ENCODE measurements at places on chromosomes 6 and 20.

DNA sequence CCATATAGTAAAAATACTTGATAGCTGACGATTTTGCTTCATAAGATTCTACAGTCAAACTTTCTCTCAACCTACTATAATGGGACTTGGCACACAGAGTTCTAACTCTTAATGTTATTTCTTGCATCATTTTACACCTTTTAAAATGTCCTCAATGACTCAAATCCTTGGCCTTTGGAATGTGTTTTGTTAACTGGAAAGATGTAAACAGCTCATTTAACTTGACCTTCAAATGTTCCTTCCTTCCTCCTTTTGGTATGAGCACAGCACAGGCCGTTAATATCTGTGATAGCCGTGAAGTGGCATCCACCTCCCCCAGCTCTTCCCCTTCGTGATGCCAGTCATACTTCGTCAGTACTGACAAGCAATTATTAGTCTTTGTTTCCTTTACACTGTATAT, 972.0 kb upstream of the CITED2 start:
- no peak for DNase-seq

DNA sequence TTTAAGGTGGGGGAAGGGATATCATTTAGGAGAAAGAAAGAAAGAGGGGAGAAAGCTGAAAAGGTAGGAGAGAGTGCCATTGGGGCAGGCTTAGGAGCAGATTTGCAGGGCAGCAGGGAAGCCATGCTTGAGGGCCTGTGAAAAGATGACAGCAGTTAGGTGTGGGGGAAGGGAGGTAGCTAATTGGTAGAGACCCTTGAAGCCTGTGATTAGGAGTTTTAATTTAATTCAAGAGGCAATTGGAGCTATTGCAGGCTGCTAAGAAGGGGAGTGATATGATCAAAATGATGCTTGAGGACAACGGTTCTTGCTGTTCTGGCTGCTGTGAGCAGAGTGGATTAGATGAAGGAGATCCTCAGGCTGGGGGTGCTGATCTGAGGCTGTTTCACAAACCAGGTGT, 24.5 kb upstream of the SEC63 start:
- DNase-seq: no peak

- no peak for DNase-seq
These were observed 9.3 kb upstream of the DTD1 start for GRCh38 chr20:18578581-18578980.

DNA sequence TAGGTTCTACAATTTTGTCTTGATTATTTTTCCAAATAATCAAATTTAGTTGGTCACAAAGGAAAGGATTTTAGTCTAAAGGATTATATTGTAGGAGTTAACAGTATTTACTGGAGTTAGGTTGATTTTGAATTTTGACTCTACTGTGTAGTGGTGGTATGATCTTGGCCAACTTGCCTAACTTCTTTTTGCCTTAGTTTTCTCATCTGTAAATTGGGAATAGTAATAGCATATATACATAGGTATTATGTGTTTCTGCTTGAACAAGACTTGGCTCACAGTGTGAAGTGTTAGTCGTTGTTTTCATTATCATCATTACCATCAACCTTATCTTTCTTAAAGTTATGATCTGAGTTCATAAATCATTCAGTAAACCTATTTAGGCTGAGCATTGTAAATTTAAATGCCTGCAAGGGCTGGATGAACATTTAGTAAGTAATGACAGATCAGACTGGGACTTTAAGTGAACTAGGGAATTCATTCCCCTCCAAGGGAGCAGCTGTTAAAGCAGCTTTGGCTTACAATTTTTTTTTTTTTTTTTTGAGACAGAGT, 11.2 kb downstream of the ITCH start:
- no peak for DNase-seq

DNA sequence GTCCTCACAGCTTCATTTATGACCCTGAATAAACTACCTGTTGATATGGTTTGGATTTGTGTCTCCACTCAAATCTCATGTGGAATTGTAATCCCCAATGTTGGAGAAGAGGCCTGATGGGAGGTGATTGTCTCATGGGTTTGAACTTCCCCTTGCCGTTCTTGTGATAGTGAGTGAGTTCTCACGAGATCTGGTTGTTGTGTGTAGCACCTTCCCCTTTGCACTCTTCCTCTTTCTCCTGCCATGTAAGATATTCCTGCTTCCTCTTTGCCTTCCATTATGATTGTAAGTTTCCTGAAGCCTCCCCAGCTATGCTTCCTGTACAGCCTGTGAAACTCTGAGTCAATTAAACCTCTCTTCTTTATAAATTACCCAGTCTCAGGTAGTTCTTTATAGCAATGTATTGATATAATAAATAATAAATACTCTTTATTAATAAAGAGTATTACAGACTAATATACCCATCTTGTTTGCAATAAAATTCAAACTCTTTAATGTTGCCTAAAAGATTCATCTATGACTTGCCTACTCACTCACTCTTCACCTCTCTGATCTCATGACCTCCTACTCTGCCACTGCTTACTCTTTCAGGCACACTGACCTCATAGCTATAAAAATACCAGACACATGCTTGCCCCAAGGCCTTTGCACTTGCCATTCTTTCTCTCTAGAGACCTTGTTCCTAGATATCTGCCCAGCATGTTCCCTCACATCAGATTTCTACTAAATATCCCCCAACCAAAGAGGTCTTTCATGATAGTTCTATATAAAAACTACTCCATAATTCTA, 256.4 kb upstream of the MARCKS start:
- no peak for DNase-seq

GRCh38 chr6:12065321-12066140, 53.4 kb downstream of the HIVEP1 start:
- no peak for DNase-seq

All from GM12892 (cell line).